ENCODE measurements at places on chromosomes 5 and 9.

- no peak for DNase-seq
Measured at GRCh38 chr5:144114571-144114970, 55.9 kb downstream of the YIPF5 start.

GRCh38 chr5:669111-669841, 23.9 kb downstream of the TPPP start:
- DNase-seq: peak; percentile 48

DNA sequence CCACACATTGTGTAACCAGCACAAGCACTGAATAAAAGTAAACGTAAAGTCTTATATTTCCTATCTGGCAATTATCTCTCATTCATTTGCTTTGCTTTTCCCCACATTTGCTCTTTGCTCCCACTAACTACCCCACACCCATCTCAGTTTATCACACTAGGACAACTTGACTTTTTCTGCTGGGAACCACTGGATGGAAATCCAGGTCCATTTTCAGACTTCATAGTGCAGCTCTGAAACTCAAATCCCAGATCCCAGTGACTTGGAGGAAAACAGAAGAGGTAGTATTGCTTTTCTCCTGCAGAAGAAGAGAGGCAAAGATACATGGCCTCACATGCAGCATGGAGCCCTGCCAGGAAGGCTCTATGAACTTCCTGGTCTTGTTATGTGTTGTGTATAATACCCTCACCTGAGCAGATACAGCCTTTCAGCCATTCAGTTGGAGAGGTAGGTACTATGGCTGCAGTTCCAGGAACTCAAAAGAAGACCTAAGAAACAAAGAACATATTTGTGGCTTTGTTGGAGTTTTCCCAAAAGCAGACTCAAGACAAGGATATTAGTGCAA, 90.0 kb upstream of the NIPBL start:
- DNase-seq: no peak

- no peak for DNase-seq
Measured at GRCh38 chr5:71932655-71933338, 174.5 kb upstream of the MAP1B start.

DNA sequence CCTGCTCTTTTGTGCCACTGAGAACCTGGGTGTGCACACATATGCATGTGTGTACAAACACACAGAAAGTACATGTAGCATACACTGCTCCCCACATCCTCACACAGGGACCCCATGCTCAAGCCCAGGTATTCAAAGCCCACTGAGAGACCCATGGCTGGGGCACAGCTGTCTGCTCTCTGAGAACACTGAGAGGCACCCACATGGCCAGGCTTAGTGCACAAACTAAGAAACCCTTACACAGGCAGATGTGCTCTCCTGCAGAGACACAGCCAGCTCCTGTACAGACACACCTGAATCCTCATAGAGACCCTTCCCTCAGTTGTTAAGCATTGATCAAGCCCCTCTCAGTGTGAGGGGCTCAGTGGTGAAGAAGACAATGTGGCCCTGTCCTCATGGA, 92.5 kb downstream of the CACNA1B start:
- no peak for DNase-seq

GRCh38 chr9:7289773-7290172, 509.8 kb downstream of the DMAC1 start:
- DNase-seq: no peak

DNA sequence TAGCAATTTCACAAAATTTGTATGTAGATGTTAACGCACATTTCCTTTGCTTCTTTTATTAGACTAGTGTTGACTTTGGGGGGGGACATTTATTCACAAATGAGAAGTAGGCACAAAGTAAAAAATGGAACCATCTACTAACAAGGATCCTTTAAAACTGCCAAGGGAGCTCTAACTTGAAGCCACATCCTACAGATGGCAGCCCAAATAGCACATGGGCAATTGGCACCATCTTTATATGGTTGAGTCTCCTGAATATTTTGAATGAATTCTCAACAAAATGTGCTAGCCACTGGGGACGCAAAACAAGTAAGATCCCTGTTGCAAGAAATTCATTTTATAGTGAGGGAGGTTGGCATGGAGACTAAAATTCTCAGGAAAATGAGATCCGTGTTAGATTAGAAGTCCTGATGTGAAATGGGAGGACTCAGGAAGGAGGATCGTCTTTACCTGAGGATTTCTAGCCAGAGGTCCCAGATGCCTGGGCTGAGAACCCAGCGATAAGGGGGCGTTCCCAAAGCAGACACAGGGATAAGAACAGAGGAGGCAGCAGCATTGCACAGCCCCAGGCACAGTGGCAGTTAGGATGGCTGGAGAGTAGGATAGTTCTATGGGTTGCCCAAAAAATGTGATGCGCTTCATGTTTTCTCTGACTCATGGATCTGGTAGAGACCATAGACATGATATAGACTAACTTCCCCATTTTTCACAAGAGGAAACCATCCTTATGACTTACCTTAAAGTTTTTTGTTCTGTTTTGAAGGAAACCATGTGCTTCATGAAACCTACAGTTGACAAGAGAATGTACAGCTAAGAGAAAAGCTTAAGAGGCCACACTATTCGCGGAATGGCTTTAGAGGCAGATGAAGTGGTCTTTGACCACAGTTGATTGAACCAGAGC, 37.4 kb downstream of the C9orf152 start:
- DNase-seq: no peak

DNA sequence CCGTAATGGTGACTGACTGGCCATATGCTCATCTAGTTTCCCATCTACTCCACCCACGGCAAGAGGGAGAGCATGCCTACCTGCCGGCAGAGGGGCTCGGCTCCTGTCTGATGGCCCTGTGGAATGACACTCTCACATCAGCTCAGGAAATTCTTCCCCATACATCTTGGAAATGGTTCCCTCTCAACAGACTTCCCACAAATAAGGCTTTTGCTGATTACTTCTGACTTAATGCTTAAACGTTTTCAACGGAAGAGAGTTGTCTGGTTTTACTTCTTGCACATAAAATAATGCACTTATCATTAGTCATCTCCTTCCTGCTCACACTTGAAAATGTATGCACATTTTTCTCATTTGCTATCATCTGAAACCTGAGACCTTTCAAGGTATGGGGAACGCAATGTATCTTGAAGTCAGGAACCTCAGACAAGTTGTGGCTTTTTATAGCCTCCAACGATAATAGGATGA, 129.5 kb downstream of the TTLL11 start:
- no peak for DNase-seq

- DNase-seq: no peak
Measured at GRCh38 chr5:164224236-164224635, 718.8 kb downstream of the MAT2B start.

- no peak for DNase-seq
Measured at GRCh38 chr9:97714435-97714834, 17.3 kb upstream of the XPA start.

DNA sequence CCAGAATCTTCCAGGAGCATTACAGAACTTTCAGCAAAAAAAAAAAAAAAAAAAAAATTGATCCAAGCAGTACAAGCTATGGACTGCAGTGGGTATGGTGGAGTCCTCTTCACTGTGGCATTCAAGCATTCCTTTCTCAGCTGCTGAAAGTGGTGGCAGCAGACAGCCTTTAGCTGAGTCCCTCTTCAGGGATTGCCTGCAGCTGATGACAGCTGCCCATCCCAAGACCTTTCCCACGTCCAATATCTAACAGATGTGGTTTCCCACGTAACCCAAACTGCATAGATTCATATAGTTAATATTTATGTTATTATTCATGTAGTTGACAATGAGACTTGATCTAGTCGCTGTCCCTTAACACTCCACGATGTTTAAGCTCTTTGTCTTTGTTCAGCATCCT, 475.9 kb downstream of the TLE1 start:
- no peak for DNase-seq

GRCh38 chr9:85432599-85432998, 309.2 kb downstream of the AGTPBP1 start:
- no peak for DNase-seq

DNA sequence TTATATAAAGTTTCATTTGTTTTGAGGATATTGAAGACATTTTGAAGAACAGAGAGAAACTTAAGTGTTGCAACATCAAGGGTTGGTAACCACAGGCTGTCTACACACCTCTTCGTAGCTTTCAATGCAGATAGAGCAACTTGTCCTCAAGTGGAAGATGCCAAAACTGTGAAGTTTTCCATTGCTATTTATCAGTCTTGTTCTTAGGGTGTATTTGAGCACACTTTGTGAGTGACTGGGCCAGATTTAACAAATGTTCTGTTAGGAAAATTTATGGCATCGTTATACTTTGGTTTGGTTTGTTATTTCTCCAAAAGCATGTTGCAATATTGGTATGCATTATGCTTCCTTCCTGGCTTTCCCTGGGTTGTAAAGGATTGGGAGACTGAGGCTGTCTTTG, 31.6 kb downstream of the NNT start:
- no peak for DNase-seq

GRCh38 chr9:36923025-36923625, 110.9 kb downstream of the PAX5 start:
- DNase-seq: no peak

GRCh38 chr9:114408645-114409044, 20.9 kb upstream of the AKNA start:
- no peak for DNase-seq

DNA sequence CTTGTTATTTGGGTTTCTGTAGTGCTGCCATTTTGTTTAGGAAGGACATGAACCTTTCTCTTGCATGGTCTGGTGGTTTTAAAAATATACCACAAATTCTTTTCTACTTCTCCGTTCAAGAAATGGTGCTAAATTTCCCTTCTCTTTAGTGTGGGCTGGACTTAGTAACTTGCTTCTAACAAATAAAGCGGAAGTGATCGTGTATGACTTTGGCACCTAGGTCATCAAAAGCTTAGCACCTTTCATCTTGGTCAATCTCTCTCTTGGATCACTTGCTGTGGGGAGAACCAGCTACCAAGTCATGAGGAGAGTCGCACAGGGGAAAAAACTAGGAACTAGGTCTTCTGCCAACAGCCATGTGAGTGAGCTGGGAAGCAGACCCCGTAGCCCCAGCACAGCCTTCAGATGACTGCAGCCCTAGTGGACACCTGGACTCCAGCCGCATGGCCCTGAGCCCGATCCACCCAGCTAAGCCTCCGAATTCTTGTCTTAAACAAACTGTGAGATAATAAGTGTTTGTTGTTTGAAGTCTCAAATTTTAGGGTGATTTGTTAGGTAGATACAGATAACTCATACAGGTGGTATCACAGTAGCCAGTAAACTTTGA, 87.7 kb upstream of the CKMT2 start:
- no peak for DNase-seq

- peak; percentile 46 for DNase-seq
Measured at GRCh38 chr9:75027187-75028107, 646 bp downstream of the CARNMT1 start.

GRCh38 chr9:81119591-81119990, 569.8 kb downstream of the TLE1 start:
- no peak for DNase-seq

- no peak for DNase-seq
Measured at GRCh38 chr9:1721196-1721595, 294.0 kb upstream of the SMARCA2 start.

DNA sequence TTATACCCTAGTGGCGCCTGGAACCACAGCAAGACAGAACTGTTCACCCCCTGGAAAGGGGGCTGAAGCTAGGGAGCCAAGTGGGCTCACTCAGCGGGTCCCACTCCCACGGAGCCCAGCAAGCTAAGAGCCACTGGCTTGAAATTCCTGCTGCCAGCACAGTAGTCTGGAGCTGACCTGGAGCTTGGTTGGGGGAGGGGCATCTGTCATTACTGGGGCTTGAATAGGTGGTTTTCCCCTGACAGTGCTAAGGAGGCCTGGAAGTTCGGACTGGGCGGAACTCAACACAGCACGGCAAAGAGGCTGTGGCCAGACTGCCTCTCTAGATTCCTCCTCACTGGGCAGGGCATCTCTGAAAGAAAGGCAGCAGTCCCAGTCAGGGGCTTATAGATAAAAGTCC, 19.5 kb downstream of the BTNL3 start:
- DNase-seq: no peak

- no peak for DNase-seq
Measured at GRCh38 chr9:106976772-106977171, 113.8 kb downstream of the ZNF462 start.

- DNase-seq: no peak
Measured at GRCh38 chr5:118775790-118776499, 212.4 kb downstream of the DTWD2 start.

- DNase-seq: no peak
Measured at GRCh38 chr9:17222932-17223331, 88.1 kb downstream of the CNTLN start.

DNA sequence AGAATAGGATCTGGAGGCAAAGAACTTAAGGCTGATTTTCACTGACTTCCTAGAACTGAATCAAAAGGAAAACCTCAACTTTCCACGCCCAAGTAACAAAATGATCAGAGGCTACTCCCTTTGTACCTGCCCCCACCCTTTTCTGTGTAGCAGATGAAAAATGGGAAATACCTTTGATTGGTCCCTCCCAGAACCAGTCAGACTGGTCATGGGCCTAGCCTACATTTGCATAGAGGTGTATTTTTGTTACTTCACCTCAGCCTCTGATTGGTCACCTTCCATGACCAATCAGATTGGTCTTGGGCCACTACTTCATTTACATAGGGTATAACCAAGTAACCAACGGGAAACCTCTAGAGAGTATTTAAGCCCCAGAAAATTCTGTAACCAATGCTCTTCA, 1553.5 kb upstream of the C9orf72 start:
- no peak for DNase-seq

DNA sequence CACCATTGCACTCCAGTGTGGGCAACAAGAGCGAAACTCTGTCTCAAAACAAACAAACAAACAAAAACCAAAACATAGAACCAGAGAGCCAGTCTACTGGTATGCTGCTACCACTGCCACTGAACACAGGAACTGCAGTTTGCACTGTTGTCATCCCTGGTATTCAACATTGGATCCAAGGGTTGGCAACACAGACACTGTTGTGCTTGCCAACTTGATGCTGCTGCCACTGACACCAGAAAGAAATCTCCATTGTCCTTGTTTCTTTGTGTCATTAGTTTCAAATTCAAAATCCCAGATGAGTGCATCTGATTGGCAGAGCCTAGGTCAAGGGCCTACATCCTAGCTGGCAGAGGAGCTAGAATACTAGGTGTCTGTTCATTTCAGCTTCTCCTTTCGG, 16.2 kb downstream of the HINT1 start:
- DNase-seq: no peak

DNA sequence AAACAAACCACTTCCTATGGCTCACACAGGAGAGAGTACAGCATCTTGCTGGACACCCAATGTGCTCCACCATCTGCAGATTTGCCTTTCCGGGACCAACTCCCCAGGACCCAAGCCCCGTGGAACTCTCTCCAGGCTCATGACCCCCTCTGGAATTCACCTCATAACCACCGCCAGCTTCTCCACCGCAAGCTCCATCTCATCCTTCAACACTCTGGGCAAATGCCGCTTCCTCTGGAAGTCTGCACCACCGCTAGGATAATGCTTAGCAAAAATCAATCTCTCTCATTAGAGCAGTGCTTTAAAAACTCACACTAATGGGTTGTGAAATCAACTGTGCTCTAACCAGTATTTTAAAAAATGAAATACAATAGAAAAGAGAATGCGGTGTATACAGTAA, 150.0 kb downstream of the COL23A1 start:
- no peak for DNase-seq

- DNase-seq: no peak
Measured at GRCh38 chr9:118569148-118569547, 800.1 kb downstream of the BRINP1 start.

Data from activated CD4-positive, alpha-beta T cell treated with anti-CD3 and anti-CD28 coated beads for 4 hours (primary cell).